Cerebellum (tissue), 4 donors: ENCODE measurements at places on chromosomes 3 and 15. TPM values are rescaled to one million over a fixed set of nuclear protein-coding genes. Genes with fewer than 3 reads are reported as not detected.

The PLA2G4F gene
- not detected for total RNA-seq

The CTNNB1 gene
- total RNA-seq = 906 TPM

The DLEC1 gene
- total RNA-seq = 1.8 TPM

The NRG4 gene
- total RNA-seq = 2.2 TPM

The ARGFX gene
- total RNA-seq = not detected

The GOLGA8K gene
- 0.64 TPM for total RNA-seq

The MYEF2 gene
- total RNA-seq = 137 TPM

DNA sequence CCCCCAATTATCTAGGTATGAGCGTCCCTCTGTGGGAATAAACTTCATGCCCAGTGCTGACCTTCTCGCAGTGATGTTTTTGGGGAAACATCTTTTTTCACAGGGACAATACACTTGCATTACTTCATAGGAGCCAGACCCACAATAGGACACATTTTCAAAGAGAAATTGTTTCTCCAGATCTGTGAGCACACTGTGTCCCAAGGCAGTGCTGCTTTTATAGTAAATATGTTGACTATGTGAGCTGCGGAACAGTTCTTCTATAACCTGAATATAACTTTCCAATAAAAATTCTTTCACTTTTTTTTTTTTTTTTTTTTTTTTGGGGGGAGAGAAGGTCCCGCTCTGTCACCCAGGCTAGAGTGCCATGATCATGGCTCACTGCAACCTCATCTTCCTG, 17.4 kb upstream of the THSD4 start:
- DNase-seq = no peak

- no peak for DNase-seq
Measured at GRCh38 chr3:108897883-108898282, 55.8 kb downstream of the GUCA1C start.

DNA sequence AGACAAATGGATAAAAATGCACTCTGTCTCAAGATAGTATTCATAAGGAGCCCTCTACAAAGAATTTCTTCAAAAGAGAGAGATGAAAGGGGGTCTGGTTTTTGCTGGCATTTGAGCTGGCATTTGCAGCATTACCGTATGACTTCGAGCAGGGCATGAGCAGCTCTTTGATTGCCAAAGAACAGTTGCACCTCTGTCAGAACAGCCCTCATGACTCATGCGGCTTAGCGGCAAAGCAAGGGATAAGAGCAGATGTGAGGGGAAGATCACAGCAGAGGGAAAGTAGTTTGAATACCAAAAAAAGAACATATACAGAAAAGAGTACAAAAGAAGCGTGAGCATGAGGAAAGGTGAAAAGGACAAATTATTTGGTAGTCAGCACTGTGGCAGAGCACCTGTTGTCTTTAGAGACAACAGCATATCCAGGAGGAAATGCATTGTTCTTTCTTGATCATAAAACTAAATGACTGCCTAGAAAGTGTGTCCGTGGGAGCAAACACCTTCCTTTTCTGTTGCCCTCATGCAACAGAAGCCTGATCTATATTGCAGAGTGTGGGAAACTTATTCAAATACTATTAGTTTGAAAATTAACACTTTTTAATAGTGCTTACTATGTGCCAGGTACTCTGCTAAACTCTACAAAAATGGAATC, 80.5 kb upstream of the SLC24A5 start:
- DNase-seq = no peak

DNA sequence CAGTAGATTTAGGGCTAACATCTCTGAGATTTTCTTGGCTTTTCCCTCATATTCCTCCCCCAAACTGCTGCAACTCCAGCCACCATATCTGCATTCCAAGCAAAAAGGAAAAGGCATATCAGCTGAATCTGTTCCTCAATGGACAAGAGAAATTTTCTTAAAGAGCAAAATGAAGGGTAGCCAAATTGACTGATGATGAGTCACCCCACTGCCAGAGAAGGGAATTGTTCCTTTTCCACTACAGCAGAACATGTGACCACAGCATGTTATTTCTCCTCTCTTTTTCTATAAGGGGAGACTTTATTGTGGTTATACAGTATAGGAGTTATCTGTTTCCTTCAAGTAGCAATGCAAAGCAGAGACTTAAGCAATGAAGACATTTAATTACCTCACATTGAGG, 172.5 kb downstream of the MTHFS start:
- DNase-seq = no peak

DNA sequence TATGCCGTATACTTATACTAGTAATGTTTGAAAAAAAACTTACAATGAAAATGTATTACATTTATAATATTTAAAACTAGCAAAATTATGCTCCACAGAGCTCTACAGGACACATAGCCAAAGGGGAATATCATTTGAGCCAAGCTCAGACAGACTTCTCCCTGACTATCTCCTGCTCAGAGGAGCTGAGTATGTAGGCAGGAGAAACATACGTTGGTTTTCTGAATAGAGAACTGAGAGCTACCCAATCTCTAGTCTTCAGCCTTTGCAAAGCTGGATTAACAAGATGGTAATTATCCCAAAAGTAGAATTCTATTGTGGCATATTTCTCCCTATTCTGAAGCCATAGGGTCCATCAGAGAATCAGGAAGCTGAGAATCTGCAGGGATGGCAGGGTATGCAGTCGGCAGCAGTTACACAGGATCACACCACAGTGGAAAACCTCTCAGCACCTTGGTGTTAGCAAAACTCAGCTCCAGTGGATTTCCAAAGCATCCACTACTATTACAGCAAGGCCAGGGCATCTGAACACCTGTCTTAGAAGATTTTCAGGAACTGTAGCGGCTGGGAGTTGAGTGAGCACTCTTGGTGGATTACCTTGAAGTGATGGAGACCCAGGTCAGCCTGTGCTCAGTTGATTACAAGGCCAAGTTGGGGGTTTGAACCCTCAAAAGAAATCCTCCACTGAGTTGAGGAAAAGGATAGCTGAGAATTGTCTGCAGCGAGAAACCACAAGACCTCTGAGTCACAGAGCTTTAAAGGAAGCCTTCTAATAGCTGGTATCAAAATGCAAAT, 30.1 kb downstream of the GPR15 start:
- no peak for DNase-seq

GRCh38 chr3:23664459-23664858, 141.3 kb upstream of the UBE2E1 start:
- no peak for DNase-seq

- no peak for DNase-seq
Measured at GRCh38 chr3:31105438-31106077, 211.1 kb upstream of the GADL1 start.

DNA sequence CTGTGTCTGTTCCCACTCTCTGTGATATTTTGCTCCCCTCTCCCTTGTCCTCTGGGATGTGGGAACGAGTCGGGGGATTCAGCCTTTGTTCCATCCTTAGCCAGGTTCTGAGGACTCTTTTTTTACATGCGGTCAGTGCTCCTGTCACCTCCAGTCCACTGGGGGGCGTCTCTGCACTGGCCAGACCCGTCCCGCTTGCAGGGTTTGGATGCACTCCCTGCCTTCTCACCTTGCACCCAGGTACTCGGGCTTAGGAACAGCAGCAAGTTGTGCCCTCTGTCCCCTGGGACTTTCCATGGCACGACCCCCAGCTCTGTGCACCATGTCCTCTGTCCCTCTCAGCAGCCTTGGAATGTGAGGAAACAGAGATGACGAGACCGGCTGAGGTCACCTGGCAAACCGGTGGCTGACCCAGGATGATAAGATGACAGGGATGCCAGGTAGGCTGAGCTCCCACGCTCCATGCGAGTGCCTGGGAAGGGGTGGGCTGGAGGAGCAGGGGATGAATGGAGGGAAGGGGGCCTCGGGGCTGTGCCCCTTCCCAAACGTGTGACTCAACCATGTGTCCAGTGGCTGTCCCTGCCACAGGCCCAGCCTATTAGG, 27.3 kb upstream of the FGD5 start:
- DNase-seq = no peak

DNA sequence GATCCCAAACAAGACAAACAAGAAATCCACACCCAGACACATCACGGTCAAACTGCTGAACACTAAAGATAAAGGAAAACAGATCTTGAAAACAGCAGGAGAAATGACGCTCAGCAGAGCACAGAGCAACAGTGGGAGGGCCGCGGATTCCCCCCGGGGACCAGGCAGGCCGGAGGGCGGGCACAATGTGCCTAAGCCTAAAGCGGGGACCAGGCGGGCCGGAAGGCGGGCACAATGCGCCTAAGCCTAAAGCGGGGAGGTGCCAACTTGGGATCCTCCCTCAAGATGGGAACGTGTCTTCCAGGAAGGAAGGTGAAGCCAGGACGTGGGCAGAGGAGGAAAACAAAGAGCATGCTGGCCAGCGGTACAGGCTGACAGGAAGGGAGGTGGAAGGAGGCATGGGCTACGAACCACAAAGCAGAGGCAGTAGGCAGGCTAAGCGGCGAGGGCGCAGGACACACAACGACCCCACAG, 31.1 kb downstream of the CYFIP1 start:
- DNase-seq = no peak

DNA sequence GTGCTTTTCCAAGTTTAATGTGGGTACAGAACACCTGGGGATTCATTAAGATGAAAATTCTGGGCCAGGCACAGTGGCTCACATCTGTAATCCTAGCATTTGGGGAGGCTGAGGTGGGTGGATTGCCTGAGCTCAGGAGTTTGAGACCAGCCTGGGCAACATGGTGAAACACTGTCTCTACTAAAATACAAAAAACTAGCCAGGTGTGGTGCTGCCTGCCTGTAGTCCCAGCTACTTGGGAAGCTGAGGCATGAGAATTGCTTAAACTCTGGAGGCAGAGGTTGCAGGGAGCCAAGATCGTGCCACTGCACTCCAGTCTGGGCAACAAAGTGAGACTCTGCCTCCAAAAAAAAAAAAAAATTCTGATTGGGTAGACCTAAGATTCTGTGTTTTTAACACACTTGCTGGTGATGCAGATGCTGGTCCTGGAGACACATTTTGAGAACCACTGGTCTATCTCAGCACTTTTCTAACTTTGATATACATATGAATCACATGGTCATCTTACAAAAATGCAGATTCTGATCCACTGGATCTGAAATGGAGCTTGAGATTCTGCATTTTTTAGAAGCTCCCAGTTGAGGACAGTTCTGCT, 223.8 kb upstream of the SATB1 start:
- no peak for DNase-seq

DNA sequence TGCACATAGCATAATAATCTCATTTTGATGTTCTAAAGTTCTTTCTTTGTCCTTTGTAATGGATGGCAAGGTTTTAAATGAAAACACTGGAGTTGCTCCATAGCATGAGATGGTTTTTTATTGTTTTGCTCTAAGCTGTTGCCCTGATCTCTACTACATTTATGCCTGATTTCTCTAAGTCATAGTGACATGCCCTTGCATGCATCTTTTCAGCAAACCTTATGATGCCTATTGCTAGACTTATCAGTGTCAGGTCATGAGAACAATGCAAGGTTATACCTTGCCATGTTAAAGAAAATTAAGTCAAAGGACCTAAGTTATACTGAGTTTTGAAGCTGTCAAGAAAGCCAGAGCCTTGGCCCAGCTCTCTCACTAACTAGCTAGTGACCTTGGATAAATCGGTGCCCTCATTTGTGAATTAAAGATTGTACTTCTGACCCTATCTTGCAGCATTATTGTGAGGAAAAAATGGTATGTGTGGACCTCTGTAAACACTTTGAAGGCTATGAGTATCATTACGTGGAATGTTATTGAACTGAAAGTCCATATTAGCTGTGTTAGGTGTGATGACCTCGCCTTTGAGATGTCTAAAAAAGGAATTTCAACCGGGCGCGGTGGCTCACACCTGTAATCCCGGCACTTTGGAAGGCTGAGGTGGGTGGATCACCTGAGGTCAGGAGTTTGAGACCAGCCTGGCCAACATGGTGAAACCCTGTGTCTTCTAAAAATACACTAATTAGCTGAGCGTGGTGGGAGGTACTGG, 256.4 kb upstream of the UBE2E1 start:
- DNase-seq = no peak

- DNase-seq = no peak
Measured at GRCh38 chr15:64844576-64845145, 2.9 kb downstream of the PLEKHO2 start.

DNA sequence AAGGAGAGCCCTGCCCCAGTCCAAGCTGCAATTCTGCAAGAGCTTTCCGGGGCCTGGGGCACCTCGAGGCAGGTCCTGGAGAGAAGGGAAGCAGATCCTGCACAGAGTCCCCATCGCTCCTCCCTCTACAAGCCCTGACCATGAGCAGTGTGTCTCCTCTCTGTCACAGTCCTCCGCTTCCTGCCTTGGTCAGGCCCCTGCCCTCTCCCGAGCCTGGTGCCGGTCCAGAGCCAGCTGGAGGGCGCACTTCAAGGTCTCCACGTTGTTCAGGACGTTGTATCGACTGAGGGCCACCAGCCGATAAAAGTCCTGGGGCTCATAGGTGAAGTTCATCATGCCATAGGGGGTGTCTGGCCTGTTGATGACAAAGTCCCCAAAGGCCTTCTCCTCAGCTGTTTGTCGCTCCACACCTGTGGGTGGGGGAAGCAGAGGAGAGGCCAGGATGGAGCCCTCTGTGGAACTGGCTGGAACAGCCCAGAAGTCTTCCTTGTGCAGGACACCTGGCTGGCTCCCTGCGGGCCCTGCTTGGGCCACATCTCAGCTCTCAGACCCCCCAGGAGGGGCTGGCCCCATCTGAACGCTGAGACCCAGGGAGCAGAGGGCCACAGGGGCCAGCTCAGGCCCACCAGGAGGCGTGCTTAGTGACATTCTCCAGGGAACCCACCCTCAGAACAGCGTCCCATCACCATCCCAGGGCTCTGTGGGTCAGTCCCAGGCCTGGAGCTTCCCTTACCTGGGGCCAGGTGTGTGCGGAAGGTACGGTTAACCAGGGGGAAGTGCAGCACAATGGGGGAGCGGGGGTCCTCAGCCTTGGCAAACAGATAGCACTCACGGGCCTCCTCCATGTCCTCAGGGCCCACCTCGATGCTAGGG, 14.4 kb downstream of the PLA2G4F start:
- DNase-seq = no peak

DNA sequence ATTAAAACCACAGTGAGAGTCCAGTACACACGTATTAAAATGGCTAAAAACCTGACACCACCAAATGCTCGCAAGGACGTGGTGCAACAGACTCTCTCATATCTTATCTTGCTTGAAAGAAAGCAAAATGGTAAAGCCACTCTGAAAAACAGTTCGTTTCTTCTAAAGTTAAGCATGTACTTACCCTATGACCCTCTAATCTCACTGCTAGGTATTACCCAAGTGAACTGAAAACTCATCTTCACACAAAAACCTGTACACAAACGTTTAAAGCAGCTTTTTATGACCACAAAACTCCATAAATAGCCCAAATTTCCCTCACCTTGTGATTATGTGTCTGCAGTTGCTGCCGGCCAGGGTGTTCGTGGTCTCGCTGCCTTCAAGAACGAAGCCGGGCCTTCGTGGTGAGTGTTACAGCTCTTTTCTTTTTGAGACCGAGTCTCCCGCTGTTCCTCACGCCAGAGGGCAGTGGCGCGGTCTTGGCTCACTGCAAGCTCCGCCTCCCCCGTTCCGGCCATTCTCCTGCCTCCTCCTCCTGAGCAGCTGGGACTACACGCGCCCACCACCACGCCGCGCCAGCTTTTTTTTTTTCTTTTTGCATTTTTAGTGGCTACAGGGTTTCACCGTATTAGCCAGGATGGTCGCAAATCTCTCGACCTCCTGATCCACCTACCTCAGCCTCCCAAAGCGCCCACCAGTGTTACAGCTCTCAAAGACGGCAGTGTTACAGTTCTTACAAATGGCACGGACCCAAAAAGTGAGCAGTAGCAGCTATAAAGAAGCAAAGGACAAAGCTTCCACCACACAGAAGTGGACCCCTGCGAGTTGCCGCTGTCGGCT, 165.4 kb downstream of the TJP1 start:
- no peak for DNase-seq

GRCh38 chr15:36232491-36232890, 346.9 kb upstream of the CDIN1 start:
- no peak for DNase-seq
